Gastroesophageal sphincter (tissue), 4 donors: ENCODE measurements at places on chromosomes 3 and 15.

GRCh38 chr3:167885277-167885676, 149.8 kb downstream of the SERPINI1 start:
- ATAC-seq, result no peak

DNA sequence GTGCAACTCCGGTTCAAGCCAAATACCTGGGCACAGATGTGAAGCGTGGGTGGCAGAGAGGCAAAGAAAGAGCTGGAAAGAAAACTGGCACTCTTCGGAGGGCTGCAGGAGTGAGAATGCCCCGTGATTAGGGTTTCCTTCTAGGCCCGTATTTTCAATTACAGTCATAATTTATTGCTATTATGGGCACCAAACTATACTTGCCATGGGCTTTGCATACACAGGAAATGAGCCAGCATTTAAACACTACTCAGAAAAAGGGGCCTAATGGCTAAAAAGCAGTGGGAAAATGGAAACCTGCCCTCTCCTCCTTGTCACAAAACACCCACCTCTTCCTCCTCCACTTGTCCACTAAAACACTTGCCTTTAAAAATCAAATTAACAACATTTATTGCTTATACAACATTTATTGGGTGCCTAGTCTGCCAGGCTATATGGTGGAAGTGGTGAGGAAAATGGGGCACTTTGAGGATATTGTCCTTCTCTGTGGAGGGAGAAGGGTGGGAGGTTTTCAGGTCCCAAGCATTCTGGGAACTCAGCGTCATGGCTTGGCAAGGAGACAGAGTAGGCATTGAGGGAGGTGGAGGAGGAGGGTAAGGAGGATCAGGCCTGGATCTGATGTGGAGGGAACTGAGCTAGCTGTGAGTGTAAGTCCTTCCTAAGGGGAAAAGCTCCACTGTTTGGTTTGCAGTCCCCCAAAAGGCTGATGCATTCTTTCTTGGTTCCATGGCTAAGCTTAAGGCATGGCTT, 160.9 kb downstream of the SLCO3A1 start:
- ATAC-seq, result no peak

- no peak for ATAC-seq
Measured at GRCh38 chr15:56199038-56199437, 44.6 kb downstream of the RFX7 start.

- no peak for ATAC-seq
Measured at GRCh38 chr3:50433954-50434353, 69.5 kb downstream of the CACNA2D2 start.

- no peak for ATAC-seq
Measured at GRCh38 chr3:59775106-59775505, 725.3 kb upstream of the CFAP20DC start.

- no peak for ATAC-seq
Measured at GRCh38 chr3:182704926-182705325, 88.4 kb upstream of the ATP11B start.

- no peak for ATAC-seq
Measured at GRCh38 chr3:182954553-182955235, 25.6 kb downstream of the DCUN1D1 start.
